Upper lobe of left lung (tissue), 6 donors: ENCODE measurements at places on chromosomes 6 and 20.

DNA sequence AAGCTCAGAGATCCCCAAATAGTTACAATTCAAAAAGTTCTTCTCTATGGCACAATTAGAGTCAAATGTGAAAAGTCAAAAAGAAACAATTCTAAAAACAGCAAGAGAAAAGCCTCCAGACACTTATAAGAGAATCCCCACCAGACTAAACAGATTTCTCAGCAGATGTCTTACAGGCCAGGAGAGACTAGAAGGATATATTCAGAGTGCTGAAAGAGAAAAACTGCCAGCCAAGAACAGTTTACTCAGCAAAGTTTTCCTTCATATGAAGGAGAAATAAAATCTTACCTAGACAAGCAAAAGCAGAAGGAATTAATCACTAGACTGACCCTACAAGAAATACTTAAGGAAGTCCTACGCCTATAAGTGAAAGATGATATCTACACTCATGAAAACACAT lies 176.1 kb upstream of the OPRM1 start:
- DNase-seq = no peak

DNA sequence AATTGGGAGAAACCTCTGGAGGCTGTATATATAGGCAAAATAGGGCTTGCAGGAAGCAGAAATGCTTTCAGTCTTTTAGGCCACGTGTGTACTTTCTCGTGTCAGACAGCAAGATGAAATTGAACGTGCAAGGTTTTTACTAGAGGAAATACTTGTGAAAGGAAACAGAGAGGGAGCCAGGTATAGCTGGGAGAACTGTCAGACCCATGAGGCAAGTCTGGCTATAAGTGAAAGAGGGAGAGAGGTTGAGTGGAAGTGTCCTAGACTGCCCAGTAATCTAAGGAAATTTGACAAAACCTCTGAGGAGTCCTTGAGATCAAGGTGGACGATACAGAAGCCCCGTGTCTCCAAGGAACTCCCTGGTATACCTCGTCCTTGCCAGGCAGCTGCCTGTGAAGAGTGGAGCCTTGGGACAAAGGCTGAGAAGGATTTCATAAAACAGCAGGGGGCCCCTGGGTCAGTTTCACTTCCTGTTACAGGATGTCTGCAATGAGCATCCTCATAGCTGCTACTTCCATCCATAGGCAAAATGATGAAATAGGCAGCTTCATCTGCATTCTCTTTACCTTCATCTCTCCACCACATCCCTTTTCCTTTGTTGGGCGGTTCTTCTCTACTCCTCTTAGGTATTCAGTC lies 114.4 kb upstream of the MAP3K7 start:
- DNase-seq = no peak

DNA sequence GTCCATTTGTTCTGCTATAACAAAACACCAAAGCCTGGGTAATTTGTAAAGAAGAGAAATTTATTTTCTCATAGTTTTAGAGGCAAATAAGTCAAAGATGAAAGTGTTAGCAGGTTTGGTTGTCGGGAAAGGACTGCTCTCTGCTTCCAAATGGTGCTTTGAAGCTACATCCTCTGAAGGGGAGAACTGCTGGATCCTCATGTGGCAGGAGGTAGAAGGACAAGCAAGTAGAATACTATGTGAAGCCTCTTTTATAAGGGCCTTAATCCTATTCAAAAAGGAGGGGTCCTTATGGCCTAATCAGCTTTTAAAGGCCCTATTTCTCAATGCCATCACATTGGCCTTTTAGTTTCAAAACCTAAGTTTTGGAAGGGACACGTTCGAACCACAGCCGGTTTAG lies 826.0 kb upstream of the EPHA7 start:
- no peak for DNase-seq

- no peak for DNase-seq
Measured at GRCh38 chr6:62162858-62163257, 123.2 kb downstream of the KHDRBS2 start.

DNA sequence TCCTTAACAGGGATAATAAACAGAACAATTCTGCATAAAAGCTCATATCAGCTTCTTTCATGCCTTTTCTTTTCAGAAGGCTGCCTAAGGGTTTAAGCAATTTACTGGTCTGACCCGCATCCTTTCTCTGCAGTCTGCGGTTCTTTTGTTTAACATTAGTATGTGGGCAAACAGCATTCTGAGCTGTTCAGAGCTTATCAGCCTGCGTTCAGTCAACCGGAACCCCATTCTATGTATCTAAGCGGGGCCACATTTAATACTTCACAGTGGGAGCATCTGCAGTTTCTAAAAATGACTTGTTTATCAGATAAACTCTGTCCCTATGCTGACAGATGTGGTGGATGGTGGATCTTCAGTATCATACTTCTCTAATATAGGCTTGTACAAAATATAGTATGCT lies 758.9 kb upstream of the MMS22L start:
- no peak for DNase-seq
